ENCODE measurements at places on chromosomes 2 and 18. TPM values are rescaled to one million over a fixed set of nuclear protein-coding genes. Genes with fewer than 3 reads are reported as not detected.

The CYS1 gene
- total RNA-seq = 0.39 TPM

The MC2R gene
- total RNA-seq = not detected

The CCDC150 gene
- total RNA-seq = 2.3 TPM

The NCKAP5 gene
- 2.2 TPM for total RNA-seq

The CCDC148 gene
- under 0.01 TPM for total RNA-seq

The COL6A3 gene
- 2,045 TPM for total RNA-seq

The UGT1A3 gene
- not detected for total RNA-seq

The MAP3K19 gene
- total RNA-seq = not detected

The TNFAIP6 gene
- 32.4 TPM for total RNA-seq

The ALK gene
- not detected for total RNA-seq

All from epithelial cell of alveolus of lung (primary cell).